ENCODE measurements at places on chromosomes 1 and 21.

DNA sequence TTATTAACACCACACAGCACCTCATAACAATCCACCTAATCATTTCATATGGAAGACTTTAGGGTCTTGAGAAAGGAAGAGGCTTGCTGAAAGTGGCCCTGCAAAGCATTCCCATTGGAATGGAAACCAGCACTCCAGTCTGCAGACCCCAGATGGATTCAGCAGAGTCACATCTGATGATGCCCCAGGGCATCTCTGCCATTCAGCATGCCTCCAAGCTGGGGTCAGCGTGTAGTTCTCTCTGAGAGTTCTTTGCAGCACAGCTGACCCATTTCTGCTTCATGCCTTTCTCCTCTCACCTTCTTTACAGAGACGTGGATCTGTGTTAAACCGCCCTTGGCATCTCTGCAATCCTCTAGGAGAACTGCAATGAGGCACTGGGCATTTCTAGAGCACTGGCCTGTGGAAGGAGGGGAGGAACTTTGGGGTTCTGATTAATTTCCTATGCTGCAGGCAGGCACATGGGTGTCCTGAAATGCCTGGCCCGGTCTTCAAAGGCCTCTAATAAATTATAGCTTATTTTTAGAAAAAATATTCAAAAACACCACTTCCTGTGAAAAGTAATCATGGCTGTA, 2.6 kb upstream of the LUZP1 start:
- no peak for DNase-seq

- DNase-seq, result no peak
Measured at GRCh38 chr1:42944246-42944928, 14.3 kb downstream of the SLC2A1 start.

DNA sequence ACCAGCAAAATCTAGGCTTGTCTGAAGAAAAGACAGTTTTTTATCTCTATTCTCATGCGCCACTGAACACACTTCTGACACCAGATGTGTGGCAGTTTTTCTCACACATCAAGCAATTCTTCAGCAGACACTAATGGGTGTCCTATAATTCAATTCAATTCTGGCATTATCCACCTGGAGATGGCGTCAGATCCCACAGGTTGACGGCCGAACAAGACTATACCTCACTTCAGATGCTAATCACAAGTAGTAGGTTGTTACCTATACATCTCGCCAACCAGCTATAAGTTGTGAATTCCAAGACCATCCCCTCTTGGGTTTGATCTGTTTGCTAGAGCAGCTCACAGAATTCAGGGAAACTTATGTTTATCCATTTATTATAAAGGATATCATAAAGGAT, 89.9 kb upstream of the ARTN start:
- DNase-seq, result no peak

DNA sequence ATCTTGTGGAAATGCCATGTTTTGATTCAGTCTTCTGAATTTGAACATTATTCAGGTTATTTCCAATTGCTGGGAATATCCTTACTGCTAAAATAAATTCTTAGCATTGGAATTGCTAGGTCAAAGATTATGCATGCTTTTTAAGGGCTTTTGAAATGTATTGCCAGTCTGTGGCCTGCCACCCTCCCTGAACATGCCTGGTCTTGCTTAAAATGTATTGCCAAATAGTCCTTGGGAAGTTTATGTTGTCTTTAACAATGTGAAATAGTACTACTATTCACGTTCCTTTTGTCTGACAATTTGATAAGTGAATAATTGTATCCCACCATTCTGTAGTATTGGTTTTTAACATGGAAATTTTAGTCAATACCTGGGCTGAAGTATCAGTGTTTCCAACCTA, 13.6 kb downstream of the TARDBP start:
- no peak for DNase-seq

DNA sequence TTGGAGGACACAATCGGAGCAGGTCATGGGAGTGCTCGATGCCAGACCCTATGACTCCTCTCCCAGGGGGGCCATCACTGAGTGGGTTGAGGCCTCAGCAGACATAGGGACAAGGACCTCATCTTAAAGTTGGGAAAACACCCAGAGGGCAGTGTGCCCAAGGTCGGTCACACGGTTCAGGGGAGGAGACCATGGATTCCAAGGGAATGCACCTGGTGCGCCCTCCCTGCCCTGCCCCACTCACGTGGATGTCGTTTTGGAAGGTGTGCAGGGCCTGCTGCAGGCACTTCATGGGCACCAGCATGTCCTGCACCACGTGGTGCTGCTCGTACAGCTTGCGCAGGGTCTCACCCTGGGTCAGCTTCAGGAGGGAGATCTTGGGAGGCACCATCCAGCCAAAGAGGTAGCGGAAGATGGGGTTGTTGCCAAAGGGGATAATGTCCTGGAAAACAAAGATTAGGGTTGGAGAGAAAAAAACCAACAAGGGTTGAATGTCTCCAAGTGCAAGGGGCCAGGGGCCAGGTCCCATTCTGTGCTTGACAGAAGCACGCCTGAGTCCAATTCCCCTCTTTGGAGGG, 33.1 kb downstream of the DHCR24 start:
- DNase-seq, result no peak

GRCh38 chr1:17765444-17766411, 10.6 kb downstream of the ACTL8 start:
- DNase-seq, result peak; percentile 87

GRCh38 chr1:165837838-165838364, 10.5 kb downstream of the UCK2 start:
- peak; percentile 24 for DNase-seq

- no peak for DNase-seq
Measured at GRCh38 chr1:219434285-219434922, 178.5 kb downstream of the ZC3H11B start.

- no peak for DNase-seq
Measured at GRCh38 chr1:7539769-7540175, 231.3 kb upstream of the VAMP3 start.

- no peak for DNase-seq
Measured at GRCh38 chr21:16113052-16113715, 383.4 kb downstream of the USP25 start.

GRCh38 chr1:206568779-206569352, 43.4 kb downstream of the EIF2D start:
- DNase-seq, result no peak

DNA sequence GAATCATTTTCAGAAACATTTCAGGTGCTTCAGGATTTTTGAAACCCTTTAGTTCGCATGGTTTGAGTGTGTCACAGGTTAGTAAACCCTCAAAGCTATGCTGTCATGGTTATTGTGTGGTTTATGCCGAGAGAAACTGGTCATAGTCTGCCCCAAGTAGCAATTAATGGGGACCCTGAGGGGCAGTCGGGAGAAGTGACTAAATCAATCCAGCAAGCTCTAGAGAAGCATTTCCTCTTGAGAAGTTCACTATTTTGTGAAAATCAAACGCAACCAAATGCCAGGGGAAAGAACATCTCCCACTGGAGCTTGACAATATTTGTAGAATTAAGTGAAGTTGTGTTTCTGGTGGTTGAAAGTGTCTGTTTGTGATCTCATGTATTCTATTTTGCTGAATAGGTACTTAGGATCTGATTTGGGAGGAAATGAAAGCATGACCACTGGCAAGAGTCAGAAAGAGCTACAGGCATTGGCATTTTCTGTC, 63.0 kb upstream of the BACH1 start:
- no peak for DNase-seq

DNA sequence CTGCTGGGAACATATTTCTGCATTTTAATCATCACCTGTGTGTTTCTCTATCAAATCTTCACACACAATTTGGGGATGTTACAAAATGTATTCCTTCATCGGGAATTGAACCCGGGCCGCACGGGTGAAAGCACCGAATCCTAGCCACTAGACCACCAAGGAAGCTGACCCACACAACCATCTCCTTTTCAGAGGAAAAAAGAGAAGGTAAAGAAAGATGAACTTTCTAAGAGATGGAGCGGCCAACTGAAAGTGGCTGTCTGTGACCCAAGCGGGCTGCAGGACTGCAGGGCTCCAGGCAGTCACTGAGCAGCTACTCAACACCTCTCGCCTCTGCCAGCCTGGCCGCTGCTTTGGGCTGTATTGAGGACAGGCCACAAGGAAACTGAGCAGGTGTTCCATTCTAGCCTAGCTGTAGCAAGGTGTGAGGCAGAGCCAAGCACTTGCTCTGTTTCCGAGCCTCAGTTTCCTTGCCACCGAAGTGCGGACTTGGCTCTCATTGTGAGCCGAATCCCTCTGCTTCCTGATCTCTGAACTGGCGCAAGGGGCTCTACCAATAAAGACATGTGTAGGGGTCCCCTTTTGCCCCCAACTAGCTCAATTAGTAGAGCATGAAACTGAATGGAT, 156.9 kb upstream of the NBPF11 start:
- DNase-seq, result no peak

GRCh38 chr1:61682891-61683290, 42.0 kb downstream of the TM2D1 start:
- DNase-seq, result no peak

- no peak for DNase-seq
Measured at GRCh38 chr1:246691622-246692495, 32.4 kb upstream of the SCCPDH start.

GRCh38 chr1:202961220-202961880, 3.2 kb upstream of the ADIPOR1 start:
- DNase-seq, result no peak

GRCh38 chr1:199778324-199778955, 249.1 kb upstream of the NR5A2 start:
- DNase-seq, result no peak

- DNase-seq, result no peak
Measured at GRCh38 chr1:36752891-36753361, 270.2 kb upstream of the CSF3R start.

- no peak for DNase-seq
Measured at GRCh38 chr1:101960142-101960541, 36.6 kb downstream of the OLFM3 start.

- DNase-seq, result no peak
Measured at GRCh38 chr21:36966821-36967768, 626 bp upstream of the HLCS start.

DNA sequence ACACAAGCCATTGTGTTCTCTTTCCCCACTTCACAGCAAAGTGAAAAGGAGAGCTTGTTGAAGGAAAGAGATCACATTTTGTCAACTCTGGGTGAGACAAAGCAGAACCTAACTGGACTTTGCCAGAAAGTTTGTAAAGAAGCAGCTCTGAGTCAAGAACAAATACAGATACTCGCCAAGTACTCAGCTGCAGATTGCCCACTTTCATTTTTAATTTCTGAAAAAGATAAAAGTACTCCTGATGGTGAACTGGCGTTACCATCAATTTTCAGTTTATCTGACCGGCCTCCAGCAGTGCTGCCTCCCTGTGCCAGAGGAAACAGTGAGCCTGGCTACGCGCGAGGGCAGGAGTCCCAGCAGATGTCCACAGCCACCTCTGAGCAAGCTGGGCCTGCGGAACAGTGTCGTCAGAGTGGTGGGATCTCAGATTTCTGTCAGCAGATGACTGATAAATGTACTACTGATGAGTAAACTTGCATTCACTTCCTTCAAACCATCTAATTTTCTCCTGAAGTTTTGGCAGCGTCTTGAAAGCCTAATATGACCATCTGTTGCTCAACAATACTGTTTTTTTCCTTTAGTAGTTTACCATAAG, 43.7 kb downstream of the BACH1 start:
- peak; percentile 96 for DNase-seq

DNA sequence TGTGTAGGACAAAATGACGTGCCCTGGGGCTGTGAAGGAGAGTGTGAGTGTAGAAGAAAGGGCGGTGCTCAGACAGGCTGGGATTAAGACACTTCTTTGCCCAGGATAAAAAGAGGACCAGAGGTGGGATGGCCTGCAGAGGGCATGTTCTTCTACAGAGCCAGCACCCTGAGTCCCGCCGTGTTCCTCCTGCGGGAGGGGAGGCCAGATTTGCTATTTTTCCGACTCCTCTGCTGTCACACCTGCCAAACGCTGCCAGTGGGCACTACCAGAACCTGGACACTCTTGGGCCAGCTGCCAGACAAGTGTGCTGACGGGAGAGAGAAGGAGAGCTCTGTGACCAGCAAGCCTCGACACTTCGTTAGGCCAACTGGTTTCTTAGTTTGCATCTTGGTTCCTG, 206.4 kb downstream of the PLD5 start:
- DNase-seq, result no peak

DNA sequence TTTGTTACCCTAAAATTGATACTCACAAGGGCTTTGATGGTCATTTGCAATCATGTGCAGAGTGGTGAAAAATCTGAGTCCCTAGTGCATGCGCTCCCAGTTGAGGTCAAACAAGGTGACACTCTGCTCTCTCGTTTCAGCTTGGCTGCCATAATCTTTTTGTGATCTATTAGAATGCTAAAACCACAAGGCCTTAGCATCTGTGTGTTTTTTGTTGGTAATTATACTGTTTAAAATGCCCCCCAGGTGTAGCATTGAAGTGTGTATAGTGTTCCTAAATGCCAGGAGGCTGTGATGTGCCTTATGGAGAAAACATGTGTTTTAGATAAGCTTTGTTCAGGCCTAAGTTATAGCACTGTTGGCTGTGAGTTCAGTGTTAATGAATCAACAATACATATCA, 89.3 kb downstream of the PLD5 start:
- DNase-seq, result no peak

GRCh38 chr1:55844322-55844721, 629.2 kb upstream of the USP24 start:
- no peak for DNase-seq

GRCh38 chr1:1298861-1299685, 8.7 kb downstream of the ACAP3 start:
- DNase-seq, result no peak

GRCh38 chr1:212205843-212206242, 79.4 kb upstream of the PPP2R5A start:
- DNase-seq, result no peak

- DNase-seq, result no peak
Measured at GRCh38 chr1:166064313-166064926, 102.4 kb downstream of the FAM78B start.

DNA sequence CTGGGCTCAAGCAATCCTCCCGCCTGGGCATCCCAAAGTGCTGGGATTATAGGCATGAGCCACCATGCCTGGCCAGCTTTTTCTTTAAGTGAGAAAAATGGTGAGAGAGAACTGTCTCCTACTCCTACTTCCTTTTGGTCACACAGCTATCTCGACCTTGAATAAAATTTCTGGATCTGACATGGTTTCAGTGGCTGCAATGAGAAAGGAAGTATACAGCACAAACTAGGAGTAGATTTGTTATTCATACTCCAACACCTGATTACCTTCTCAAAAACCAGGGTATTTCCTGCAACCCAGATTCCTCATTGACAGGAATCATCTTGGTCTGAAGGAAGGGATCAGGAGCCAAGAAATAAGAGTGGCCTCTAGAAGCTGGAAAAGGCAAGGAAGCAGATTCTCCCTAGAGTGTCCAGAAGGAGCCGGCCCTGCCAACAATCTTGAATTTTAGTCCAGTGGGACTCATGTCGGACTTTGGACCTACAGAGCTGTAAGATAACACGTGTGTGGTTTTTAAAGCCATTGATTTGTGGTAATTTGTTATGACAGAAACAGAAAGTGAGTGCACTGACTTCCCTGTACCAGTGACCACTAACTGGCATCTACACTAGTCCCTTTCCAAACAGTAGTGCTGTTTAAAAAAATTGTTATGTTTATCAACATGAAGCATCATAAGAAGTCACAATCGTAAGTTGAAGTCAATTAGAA, 516.6 kb downstream of the SMYD3 start:
- no peak for DNase-seq
